ENCODE measurements at places on chromosomes 16 and 17. TPM values are rescaled to one million over a fixed set of nuclear protein-coding genes. Genes with fewer than 3 reads are reported as not detected.

Gene BAIAP3
- total RNA-seq, result 1.2 TPM

Gene RFWD3
- total RNA-seq, result 14.1 TPM

Gene ENPP7
- total RNA-seq, result not detected

Gene CRHR1
- 0.39 TPM for total RNA-seq

Gene HSD11B2
- 7.5 TPM for total RNA-seq

Gene C16orf54
- total RNA-seq, result 0.99 TPM

Gene CCL4L2
- 19.3 TPM for total RNA-seq

Gene ADAD2
- 0.39 TPM for total RNA-seq

Gene SNAI3
- 0.79 TPM for total RNA-seq

Gene UBE2O
- total RNA-seq, result 20.2 TPM

Gene TXNL4B
- 9.3 TPM for total RNA-seq

Gene AGRP
- total RNA-seq, result not detected

Gene TNK1
- total RNA-seq, result 2.5 TPM

Gene CCT6B
- 3.2 TPM for total RNA-seq

Gene UQCRC2
- 238 TPM for total RNA-seq

Gene ARL17B
- total RNA-seq, result 15.2 TPM

Gene GID4
- 7.4 TPM for total RNA-seq

Gene PLCD3
- total RNA-seq, result 14.1 TPM

Data from skin of body (tissue), 3 donors.